ENCODE measurements at places on chromosomes 6 and 20.
A peak's percentile ranks its signal among the peaks of the same experiment; 100 is the strongest.

GRCh38 chr6:169854813-169855212, 103.4 kb downstream of the ERMARD start:
- DNase-seq, result no peak

DNA sequence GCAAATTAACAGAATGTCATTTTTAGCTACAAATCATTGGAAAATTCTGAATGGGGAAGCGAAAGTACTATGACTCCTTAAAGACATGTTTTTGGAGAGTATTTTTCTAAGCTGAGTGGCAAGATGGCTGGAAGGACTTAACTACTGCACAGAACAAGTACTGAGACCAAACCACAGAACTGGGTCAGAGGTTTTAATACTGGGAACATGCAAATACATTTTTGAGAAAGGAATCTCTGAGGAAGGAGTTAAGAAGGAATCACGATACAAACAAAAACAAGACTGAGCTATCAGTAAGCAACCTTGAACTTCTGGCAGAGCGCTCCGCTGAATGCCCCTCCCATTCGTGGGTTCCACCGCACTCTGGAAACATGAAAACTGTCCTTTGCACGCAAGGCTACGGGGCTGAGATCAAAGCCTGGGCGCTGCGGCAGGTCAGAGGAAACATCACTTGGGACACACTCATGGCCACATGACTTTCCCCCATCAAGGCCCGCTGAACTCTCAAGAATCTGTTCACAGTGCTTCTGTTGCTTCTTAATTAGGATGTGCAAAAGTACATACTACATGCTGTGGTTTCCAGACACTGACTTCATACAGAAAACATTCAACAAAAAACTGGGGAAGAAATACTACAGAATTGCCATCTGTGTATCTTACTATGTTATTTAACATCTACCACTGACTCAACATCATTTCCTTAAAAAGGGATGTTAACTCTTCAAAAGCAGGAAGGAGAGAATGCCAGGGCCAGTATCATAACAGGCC, 27.8 kb downstream of the SLC23A2 start:
- peak; percentile 86 for DNase-seq

DNA sequence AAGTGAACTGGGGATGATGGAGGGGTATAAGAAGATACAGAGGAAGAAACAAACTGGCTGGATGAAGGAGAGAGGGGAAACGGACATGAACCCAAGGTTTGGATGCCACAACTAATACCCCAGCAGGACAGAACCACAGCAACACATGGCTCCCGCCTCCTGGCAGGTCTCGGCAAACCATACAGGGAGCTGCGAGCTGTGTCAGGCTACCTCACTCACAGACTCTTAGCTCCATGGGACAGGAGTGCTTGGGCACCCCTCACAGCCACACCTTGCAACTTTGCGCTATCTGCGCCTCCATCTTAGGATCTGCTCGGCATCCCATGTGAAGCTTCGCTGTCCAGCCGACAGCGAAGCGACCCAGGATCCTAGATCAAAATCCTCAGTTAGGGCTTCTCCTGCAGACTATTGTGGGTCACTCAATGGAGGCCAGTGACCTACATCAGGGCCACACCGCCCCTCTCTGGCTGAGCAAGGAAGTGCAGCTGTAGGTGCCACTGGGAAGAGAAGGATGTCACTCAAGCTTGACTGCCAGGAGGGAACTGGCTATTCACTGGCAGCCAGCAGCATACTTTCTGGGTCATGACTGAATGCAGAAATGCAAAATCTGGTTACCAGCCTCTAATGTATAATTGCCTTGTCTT, 174.4 kb upstream of the RIN2 start:
- peak; percentile 53 for DNase-seq

DNA sequence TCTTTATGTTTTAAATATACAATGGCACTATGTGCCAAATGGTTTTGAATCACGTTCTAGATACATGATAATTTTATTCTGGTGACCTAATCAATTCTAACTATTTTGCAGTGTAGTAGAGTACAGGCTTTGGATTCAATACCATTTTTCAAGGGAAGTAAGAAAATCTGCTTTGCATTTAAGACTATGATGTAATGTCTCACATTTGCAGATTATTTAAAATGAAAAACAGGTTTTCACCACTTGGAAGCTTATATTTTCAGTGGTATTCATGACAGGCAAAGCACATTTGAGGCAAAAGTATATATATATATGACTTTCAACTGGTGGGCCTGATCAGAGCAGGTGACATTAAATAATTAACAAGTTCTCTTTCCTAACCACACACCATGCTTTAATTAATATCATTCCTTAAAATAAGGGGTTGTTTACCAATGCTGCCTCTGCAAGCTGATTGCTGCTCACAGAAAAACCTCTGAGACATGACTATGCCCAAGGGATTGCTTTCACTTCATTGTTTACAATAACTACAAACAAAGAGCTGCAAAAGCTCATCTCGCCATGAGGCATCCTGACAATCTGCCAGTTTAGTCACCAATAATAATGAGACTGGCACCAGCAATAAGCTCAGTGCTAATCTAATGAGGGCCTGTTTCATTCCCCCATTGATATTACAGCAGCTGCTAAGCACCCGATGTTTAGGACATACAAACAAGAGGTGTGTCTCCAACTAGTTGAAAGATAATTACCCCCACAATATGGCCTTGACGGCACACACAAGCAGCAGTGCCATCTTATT, 1176.0 kb upstream of the GJE1 start:
- peak; percentile 37 for DNase-seq

GRCh38 chr6:128278836-128279235, 241.6 kb downstream of the PTPRK start:
- no peak for DNase-seq

- no peak for DNase-seq
These were observed 237.5 kb downstream of the ERMARD start for GRCh38 chr6:169988769-169989550.

- DNase-seq, result peak; percentile 9
These were observed 30.9 kb upstream of the XRN2 start for GRCh38 chr20:21272279-21272678.

DNA sequence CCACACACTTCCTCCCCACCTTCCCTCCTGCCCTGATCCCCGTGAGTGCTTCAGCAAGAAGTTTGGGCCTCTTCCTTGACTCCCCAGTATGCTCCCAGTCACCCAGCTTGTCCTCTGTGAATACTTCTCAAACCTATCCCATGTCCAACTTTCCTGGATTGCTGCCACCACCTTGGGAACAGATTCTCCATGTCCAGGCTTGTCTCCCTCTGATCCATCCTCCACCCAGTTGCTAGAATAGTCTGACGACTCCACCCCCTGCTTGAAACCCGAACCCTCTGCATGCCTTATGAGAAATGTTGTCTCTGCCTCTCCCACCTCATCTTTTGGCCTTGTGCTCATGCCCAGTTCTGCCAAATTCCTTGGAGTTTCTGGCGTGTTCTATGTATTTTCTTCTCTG, 108.0 kb downstream of the PPP1R14C start:
- DNase-seq, result peak; percentile 42

DNA sequence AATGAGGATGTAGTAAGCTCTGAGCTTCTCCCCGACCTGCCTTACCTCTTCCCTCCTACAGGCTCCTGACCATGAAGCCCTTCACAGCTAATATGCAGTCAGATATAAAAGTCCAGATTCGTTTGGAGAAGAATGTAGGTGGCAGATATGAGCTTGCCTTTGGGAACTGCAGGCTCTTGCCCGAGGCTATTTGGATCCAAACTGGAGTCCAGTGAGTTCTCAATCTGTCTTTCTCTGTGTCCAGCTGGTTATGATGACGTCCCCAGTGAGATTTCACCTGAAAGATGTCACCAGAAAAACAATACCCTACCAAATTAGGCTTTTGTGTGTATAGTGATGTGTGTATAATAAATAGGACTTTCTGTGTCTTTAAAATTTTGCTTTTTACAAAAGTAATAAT, 14.7 kb upstream of the BPIFA3 start:
- no peak for DNase-seq

DNA sequence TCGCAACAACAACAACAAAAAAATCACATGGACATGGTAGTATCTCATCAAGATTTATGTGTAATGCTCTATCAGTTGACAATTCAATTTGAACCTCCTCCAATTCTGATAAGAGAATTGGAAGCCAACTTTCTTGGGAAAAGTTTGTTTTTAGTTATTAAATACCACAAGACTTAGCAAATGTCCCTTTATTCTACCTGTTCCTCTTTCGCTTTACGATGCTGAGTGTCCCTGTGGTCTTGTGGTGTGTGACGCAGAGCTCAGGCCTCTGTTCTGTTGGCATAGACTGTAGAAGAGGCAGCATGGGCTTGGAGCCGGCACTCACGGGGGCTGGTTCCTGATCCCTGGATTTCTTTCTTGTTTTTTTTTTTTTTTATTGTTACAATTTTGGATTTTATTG, 76.7 kb downstream of the PSMB1 start:
- DNase-seq, result no peak

DNA sequence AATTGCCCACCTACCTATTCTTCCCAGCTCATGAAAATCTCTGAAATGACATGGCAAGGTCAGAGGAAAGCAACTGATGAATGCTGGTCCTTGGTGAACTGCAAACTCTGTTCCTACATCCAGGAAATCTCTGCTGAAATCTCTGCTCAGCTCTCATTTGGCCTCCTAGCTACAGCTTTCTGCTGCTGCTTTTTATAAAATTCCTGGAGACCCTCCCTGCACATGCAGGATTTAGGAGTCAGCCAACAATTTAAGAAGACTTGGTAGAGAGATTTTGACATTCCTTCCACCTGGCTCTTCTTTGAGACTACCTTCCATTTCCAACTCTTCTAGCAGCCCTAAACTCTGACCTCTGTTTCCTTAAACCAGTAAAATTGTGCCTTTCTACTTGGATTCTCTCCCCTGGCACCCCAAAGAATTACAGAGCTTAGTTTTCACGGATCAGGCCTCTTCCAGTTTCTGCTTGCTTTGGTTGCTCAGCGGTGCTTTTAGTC, 55.5 kb downstream of the PDE7B start:
- DNase-seq, result no peak

DNA sequence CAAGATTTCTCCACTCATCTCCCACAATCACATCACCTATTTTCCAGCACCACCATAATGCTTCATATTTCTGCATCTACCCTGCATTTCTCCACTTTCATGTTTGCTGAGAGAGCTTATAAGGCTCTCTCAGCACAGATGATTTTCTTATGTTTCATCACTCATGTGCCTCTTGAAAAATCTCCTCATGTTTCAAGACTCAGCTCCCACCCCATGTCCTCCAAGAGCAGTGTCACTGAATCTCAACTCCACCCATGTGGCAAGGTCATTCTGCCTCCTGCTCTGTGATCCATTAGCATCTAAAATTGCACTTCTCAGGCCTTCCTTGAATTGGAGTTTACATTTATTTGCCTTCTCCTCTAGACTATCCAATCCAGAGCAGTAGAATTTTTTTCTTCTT, 178.7 kb upstream of the IRAK1BP1 start:
- no peak for DNase-seq

DNA sequence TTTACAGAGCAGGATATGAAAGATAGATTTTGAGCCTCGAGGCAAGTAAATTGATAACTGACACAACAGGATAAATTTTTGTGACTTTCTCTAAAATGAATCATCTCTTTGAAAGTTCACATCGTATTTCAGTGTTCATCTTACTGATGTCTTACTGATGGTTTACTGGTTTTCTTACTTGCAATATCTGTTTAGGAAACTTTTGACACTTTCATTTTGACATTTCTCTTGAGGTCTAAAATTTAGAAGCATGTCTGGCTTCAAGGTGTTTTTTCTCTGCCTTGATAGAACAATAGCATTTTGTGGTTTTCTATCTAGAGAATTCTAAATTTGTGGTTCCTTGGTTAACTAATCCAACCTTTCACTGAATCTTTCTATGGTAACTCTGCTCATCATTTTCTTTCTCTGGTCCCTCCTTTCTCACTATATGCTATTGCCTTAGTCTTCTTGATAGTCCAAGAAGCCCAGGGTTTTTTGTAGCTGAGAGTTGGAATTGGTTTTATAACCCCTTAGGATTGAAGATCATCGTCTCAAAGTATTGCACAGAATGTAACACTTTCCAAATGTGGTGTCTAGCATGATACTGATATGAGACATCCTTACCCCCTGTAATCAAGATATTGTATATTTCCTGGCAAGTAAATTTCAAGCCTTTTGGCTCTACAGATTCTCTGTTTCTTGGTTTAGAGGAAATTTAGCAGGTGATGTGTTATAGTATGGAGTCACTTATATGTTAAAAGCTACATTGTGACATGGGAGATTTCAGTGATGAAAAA, 98.7 kb downstream of the RNF144B start:
- no peak for DNase-seq

- DNase-seq, result no peak
These were observed 725.4 kb upstream of the EPHA7 start for GRCh38 chr6:94144807-94145206.

GRCh38 chr6:44036196-44036595, 91.1 kb downstream of the MRPL14 start:
- peak; percentile 53 for DNase-seq

GRCh38 chr6:131733376-131734016, 22.7 kb upstream of the CTAGE9 start:
- DNase-seq, result peak; percentile 83

DNA sequence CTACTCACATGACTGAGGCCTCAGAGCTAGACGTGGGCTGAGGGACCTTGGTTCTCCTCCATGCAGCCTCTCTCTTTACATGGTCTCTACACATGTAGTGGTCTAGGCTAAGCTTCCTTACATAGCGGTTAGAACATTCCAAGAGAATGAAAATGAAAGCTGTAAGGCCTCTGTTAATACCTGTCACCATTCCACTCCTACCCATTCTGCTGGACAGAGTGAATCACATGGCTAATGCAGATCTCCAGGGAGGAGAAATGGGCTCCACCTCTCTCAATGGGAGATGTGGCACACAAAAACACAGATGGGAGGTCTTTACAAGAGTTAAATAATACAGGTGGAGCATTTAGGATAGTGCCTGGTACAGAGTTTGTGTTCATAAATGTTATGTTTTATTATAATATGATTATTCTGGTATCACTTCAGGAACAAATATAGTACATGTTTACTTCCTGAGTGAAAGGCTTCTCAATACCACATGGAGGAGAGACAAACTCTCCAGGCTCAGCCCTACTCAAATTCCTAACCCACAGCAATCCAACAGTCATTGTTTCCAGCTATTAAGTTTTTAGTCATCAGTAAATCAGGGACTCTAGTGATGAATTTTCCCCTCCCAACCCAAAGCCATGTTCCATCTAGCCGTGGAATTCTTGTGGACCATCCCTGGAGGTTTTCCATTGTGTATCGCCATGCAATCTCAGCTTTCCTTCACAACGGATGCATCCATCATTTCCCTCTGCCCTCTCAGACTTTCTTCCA, 57.9 kb downstream of the ISM1 start:
- DNase-seq, result no peak

GRCh38 chr6:148996815-148997214, 250.0 kb downstream of the UST start:
- DNase-seq, result no peak

DNA sequence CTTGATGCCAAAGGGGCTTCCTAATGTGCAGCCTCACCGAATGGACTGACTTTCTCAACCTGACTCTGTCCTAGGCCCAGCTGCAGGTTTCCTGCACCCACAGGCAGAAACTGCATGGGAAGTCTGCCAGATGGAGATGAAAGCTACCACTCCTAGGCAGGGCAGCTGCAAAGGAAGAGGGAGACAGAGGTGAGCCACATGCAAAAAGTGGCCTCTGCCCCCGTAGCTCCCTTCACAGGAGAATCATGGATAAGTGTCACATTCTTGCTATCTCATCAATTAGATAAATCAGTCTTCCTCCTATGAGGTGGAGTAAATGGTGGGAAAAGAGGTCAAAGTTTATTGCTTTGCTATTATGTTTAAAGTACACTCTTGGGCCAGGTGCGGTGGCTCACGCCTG, 191.3 kb downstream of the ALDH8A1 start:
- no peak for DNase-seq

Measured in EL (cell line).